ENCODE measurements at places on chromosomes 12 and 14. TPM values are rescaled to one million over a fixed set of nuclear protein-coding genes. Genes with fewer than 3 reads are reported as not detected.

The CD27 gene
- 117 TPM for total RNA-seq

The ARHGAP5 gene
- total RNA-seq, result 102 TPM

The SCNN1A gene
- 0.67 TPM for total RNA-seq

The CELA1 gene
- 0.36 TPM for total RNA-seq

The ADAM21 gene
- not detected for total RNA-seq

DNA sequence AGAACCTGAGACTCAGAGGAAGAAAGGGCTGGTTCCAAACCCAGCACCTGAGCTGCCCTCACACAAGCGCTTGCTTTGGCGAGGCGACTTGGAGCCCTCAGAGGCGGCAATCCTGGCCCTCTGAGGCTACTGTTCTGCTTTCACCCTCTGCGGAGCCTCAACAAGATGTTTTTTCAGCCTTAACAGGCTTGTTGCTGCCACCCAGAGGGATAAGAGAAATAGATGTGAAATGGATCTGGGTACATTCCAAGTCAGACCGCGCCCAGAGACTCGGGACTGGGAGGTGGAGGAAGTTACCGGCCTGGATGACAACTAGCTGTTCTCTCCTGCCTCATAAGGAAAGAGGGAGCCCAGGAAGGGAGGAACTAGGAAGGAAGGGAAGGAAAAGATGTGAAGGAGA lies 89.6 kb downstream of the TTC7B start:
- H3K27me3 ChIP-seq, result no peaks in the 10 kb centered on the region
- H3K4me3 ChIP-seq, result no peak overlapping the region
- H3K27ac ChIP-seq, result no peak overlapping the region
- H3K4me1 ChIP-seq, result no peaks in the 10 kb centered on the region

DNA sequence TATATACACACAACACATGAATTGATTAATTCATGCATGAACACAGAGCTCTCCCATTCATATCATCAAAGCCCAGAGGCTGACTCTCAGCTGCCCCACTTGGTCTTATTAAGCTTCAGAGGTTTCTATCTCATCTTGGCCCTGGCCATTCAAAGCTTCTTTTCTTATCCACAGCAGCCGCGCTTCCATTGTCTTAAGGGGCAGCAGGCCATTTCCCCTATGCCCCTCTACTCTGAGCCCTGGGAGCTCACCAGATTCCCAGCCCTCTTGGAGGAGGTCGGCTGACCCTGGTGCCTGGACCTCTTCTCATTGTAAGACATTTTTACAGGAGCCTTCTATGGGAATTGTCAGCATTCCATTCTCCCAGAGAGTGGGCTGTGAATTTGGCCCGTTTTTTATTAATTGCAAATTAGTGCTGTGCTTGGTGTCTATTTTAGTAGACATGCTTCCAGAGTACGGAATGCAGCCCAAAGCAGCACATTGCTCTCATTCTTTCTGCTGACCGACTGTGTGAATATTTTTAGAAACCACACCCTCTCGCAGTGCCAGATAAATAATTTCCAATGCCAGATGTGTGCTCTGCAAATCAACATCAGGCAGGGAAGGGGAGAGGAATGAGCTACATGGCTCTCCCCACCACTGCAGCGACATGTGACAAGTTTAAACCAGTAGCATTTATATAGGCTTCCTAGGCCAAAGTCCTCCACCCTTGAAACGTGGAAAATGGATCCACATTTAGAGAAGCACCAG lies 58.5 kb downstream of the NUAK1 start:
- no peak overlapping the region for H3K27ac ChIP-seq
- no peaks in the 10 kb centered on the region for H3K36me3 ChIP-seq
- DNase-seq, result no peak
- no peaks in the 10 kb centered on the region for H3K27me3 ChIP-seq
- no peaks in the 10 kb centered on the region for H3K4me1 ChIP-seq

DNA sequence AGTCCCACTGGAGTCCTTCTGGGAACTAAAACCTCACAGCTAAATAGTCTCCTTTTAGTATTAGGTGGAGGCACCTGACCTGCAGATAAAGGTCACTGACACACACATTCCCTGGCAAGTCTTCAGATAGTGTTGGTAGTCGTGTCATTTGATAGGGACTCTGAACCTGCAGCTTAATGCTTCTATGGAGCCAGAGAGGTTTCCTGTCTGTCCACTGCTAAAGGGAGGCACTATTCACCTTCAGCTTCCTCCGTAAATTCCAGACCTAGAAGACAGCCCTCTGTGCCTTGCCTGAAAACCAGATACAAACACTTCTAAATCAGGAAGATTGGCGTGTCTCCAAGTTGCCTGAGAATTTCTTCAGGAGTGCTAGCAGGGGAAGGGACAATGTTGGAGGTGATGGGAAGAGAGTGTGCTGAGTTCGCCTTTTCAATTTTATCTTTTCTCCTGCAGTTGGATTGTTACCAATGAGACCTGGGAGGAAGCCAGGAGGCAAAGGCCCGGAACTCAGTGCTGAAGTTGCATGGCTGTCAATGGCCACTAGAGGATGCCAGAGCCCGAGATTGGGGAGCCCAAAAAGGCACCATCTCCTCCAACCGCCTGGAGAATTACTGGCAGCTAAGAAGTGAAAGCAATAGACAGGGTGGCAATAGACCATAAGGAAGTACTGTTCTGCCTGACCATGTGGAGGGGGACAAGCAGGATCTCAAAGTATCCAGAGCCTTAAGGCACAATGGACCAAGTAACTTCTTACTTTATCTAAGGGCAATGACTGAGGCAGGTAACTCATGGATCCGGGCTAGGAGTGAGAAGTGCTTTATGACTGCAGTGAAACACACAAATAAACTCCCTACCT lies 81.6 kb upstream of the SCAF11 start:
- no peaks in the 10 kb centered on the region for H3K36me3 ChIP-seq
- H3K27me3 ChIP-seq, result no peaks in the 10 kb centered on the region
- H3K27ac ChIP-seq, result no peak overlapping the region
- peak; percentile 48 for DNase-seq

GRCh38 chr14:104542871-104543830 lies 36.4 kb upstream of the C14orf180 start:
- DNase-seq, result no peak
- H3K36me3 ChIP-seq, result no peaks in the 10 kb centered on the region
- H3K27ac ChIP-seq, result no peak overlapping the region
- no peak overlapping the region for H3K4me3 ChIP-seq
- H3K4me1 ChIP-seq, result peaks cover 2% of the 10 kb centered on the region
- no peaks in the 10 kb centered on the region for H3K27me3 ChIP-seq

GRCh38 chr12:124391340-124392261 lies 96.7 kb downstream of the RFLNA start:
- peak; percentile 19 for DNase-seq
- no peaks in the 10 kb centered on the region for H3K27me3 ChIP-seq
- no peak overlapping the region for H3K27ac ChIP-seq
- peaks cover 24% of the 10 kb centered on the region for H3K36me3 ChIP-seq

- H3K27ac ChIP-seq, result no peak overlapping the region
- no peak overlapping the region for H3K4me3 ChIP-seq
- no peak for DNase-seq
- H3K4me1 ChIP-seq, result no peaks in the 10 kb centered on the region
Observed at GRCh38 chr14:95915330-95915729, 38.7 kb downstream of the TUNAR start.

GRCh38 chr14:94355191-94355794 lies 32.2 kb upstream of the SERPINA6 start:
- no peak overlapping the region for H3K4me3 ChIP-seq
- no peaks in the 10 kb centered on the region for H3K4me1 ChIP-seq
- no peak overlapping the region for H3K27ac ChIP-seq
- H3K36me3 ChIP-seq, result no peaks in the 10 kb centered on the region
- H3K27me3 ChIP-seq, result no peaks in the 10 kb centered on the region

DNA sequence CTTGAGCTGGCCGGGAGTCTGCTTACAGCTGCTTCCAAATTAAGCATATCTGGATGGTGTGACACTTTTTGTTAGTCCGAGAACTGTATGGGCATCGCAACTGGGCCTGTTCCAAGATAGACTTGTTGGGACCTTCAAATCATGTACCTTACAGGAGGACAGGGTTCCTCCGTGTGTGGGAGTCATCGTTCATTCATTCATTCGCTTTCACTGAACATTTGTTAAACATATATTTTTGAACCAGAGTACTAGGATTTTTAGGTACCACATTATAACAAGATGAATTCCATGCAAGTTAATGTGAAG lies 387 bp upstream of the IPO8 start:
- H3K36me3 ChIP-seq, result no peaks in the 10 kb centered on the region
- peaks cover 35% of the 10 kb centered on the region for H3K4me1 ChIP-seq
- H3K27ac ChIP-seq, result peak overlapping the region; percentile 63
- H3K4me3 ChIP-seq, result peak overlapping the region; percentile 86

DNA sequence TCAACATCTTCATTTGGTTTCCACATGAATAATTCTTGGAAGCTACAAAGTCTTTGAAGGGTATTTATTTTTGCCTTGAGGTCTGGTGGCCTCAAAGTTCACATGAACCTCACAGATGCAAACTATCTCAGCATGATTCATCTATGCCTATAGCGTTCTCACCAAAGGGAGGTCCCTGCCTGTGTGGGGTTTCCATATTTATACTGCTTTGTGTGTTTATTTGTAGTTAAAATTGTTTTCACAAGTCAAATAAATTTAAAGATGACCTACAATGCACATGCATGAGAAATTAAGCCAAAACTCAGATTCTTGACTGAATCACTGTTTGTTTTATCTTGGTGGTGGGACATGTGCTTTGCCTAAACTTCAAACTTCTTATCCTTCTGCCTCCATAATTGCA lies 176.7 kb downstream of the PPM1H start:
- no peaks in the 10 kb centered on the region for H3K4me1 ChIP-seq
- H3K27me3 ChIP-seq, result no peaks in the 10 kb centered on the region
- H3K27ac ChIP-seq, result no peak overlapping the region
- H3K36me3 ChIP-seq, result no peaks in the 10 kb centered on the region
- no peak overlapping the region for H3K4me3 ChIP-seq

DNA sequence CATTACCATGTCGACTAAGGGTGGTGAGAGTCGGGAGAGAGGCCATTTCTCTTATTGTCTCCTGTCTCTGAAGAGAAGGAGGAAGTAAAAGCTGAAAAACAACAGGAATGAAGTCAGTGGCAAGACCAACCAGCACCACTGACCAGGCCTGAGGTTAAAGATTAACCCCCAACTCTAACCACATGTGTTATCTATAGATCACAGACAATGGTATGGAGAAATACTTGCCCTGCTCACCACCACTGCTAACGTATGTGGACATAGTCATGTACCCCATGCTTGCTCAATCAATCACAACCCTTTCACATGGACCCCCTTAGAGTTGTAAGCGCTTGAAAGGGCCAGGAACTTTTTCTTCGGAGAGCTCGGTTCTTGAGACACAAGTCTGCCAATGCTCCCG lies 690.9 kb upstream of the LMO3 start:
- no peak overlapping the region for H3K4me3 ChIP-seq
- no peak overlapping the region for H3K27ac ChIP-seq
- no peaks in the 10 kb centered on the region for H3K27me3 ChIP-seq
- H3K36me3 ChIP-seq, result no peaks in the 10 kb centered on the region

DNA sequence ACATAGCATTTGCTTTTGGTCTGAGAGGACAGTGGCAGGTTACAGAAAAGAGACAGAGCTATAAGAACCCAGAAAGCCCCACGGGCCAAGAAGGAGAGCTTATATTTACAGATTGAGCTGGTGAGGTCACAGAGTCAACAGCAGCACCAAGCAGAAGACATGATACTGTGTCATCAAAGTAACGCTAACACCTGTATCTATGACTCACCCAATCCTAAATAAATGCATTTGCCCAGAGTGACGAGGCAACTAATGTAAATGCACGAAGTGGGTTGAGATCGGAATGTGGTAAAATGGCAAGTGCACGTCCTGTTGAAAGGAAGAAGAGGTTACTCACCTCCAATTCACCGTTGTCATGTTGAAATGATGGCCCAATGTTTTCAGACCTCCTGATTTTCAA lies 6.7 kb upstream of the CD163L1 start:
- H3K4me1 ChIP-seq, result no peaks in the 10 kb centered on the region
- DNase-seq, result no peak
- H3K27me3 ChIP-seq, result no peaks in the 10 kb centered on the region
- H3K36me3 ChIP-seq, result no peaks in the 10 kb centered on the region
- no peak overlapping the region for H3K27ac ChIP-seq
- no peak overlapping the region for H3K4me3 ChIP-seq

DNA sequence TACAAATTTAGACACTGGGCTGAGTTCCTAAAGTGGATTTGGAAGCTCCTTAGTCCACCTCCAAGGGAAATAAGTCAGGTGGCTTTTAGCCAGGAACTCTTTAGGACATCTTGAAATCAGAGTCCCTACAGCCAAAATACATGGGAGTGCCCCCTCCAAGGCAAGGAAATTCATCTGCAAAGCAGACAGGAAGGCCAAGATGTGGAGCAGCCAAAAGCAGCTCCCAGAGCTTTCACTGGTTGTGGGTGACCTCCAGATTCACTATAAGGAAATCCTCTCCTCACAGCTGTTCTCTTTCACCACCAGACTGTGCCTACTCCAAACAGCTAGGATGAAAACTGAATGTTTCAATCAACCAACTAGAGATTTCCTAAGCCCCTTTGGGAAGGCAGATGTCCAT lies 6.6 kb downstream of the TTC9 start:
- H3K27me3 ChIP-seq, result no peaks in the 10 kb centered on the region
- no peaks in the 10 kb centered on the region for H3K36me3 ChIP-seq
- DNase-seq, result no peak
- H3K4me1 ChIP-seq, result peaks cover 88% of the 10 kb centered on the region

DNA sequence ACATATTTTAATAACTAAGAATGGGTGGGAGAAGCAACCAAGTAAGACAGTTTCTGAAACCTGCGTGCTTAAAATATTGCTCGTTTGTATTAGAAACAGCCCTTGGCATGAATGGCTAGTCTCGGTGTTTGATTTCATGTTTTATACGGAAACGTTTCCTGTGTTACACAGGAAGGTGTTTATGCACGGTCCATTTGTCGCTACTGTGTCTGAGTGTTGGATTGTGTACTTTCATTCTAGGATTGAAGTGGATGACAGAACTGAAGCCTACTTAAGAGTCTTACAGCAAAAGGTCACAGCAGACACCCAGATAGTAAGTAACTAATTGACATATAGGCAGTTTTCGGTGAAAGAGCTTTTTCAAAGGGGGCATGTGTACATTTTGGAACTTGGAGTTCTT lies 19.6 kb downstream of the PIWIL1 start:
- H3K4me3 ChIP-seq, result no peak overlapping the region
- DNase-seq, result no peak
- H3K4me1 ChIP-seq, result no peaks in the 10 kb centered on the region
- no peak overlapping the region for H3K27ac ChIP-seq

GRCh38 chr14:50051106-50051505 lies 65.3 kb downstream of the VCPKMT start:
- H3K4me1 ChIP-seq, result peaks cover 20% of the 10 kb centered on the region
- H3K36me3 ChIP-seq, result no peaks in the 10 kb centered on the region
- H3K4me3 ChIP-seq, result no peak overlapping the region
- no peaks in the 10 kb centered on the region for H3K27me3 ChIP-seq

GRCh38 chr12:126761420-126761819 lies 1505.5 kb upstream of the TMEM132C start:
- peaks cover 35% of the 10 kb centered on the region for H3K4me1 ChIP-seq
- H3K27me3 ChIP-seq, result no peaks in the 10 kb centered on the region
- no peak overlapping the region for H3K4me3 ChIP-seq
- no peak for DNase-seq

- H3K4me1 ChIP-seq, result no peaks in the 10 kb centered on the region
- DNase-seq, result no peak
- no peak overlapping the region for H3K27ac ChIP-seq
- H3K36me3 ChIP-seq, result no peaks in the 10 kb centered on the region
Observed at GRCh38 chr12:132308853-132309595, 20.4 kb downstream of the GALNT9 start.

Data from CD4-positive, alpha-beta memory T cell (primary cell).